ENCODE measurements at places on chromosomes 2 and 18.

DNA sequence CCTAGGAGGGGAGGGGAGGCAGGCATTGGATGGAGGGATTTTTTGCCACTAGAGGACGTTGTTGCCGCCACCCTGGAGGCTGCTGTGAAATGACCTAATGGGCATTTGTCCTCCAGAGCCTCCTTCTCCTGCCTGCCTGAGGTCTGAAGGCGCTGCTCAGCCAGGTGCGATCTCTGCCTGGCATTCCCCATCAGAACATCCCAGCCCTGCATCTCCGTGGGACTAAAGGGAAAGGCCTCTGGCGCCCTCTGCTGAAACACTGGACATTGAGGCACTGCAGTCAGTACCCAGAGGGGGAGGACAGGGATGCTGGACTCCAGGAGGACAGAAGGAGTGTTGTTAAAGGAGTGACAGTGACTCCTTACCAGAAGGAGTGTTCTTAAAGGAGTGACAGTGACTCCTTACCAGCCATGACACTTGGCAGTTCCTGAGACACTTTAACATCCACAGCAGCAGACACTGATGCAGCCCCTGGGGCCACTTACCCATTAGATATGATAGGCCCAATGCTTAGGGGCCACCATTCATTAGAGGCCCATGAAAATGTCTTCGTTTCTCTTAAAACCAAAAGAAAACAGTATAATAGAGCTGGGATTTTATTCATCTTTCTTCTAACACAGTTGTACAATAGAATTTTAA, 17.0 kb downstream of the THNSL2 start:
- no peak for DNase-seq

GRCh38 chr2:75007819-75008218, 49.4 kb downstream of the POLE4 start:
- no peak for DNase-seq

DNA sequence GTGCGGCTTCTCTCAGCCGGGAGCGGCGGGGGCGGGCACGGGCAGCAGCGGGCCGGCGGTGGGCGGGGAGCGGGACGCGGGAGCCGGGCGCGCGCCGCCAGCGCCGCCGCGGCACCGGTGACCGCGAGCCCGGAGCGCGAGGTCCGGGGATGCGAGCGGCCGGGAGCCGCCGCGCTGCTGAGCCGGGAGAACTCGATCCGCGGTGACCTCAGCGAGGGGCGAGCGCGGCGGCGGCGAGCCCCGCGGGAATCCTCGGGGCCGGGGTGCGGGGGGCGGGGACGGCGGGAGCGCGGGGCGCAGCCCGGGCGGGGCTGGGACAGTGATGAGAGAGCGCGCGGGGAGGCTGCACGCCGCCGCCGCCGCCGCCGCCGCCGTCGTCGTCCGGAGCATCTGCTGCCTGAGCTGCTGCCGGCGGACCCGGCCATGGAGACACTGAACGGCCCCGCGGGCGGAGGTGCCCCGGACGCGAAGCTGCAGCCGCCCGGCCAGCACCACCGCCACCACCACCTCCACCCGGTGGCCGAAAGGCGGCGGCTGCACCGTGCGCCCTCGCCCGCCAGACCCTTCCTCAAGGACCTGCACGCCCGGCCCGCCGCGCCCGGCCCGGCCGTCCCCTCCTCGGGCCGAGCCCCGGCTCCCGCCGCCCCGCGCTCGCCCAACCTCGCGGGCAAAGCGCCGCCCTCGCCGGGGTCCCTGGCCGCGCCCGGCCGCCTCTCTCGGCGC, at the start of gene MTCL1:
Gene MTCL1 (plus strand): TSS at position 319 of the 723 bp plus-strand sequence. CDS start 105 bp downstream, at position 424.
- DNase-seq, result no peak

- no peak for DNase-seq
Measured at GRCh38 chr2:205827809-205828365, 145.6 kb downstream of the NRP2 start.

GRCh38 chr2:237478979-237479378, 8.1 kb upstream of the MLPH start:
- no peak for DNase-seq

GRCh38 chr2:51681854-51682253, 649.9 kb upstream of the NRXN1 start:
- no peak for DNase-seq

GRCh38 chr18:61827591-61827990, 65.2 kb downstream of the RNF152 start:
- DNase-seq, result no peak

DNA sequence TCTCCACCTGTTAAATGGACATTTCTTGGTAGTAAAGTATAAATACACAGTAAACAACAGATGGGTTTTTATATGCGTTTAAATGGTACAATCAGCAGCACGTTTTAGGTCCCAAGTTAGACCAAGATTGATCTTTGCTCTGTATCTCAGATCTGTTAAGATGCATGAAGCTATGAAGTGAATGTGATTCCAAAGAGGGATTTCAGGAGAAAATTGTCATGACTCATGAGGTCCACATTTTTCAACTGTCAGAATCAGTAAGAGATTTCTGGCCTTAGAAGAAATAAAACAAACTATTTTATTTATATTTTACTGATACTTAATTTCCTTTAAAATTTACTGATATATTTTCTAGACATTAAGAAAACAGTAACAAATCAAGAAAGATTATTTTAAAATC, 142.7 kb downstream of the EML6 start:
- DNase-seq, result no peak

DNA sequence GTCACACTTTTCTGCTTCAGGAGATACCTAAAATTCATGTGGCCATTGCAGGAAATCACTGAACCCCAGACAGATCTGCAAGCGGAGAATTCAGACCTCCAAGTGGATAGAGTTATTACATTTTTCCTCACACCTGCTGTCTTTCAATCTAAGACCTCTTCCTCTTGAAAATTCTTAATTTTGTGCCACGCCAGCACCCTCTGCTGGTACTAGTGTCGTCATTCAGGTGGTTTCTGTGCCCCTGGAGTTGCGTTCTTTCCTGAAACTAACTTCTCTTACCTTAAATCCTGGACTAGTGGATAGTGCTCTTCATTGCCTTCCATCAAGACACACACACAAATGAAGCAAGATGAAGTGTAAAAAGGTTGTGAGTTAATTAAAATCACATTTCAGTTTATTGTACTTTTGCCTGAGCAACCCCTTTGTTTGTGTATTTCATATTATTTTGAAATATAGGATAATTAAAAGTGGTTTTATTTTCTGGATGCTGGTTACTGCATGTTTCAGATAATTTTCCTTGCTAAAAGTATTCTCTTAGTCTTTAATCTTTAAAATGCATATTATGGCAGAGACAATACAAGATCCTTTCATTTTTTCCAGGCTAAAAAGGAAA, 1.6 kb upstream of the DNER start:
- no peak for DNase-seq
